ENCODE measurements at places on chromosomes 11 and 22.

GRCh38 chr11:68169442-68169841 lies 43.7 kb downstream of the KMT5B start:
- no peaks in the 10 kb centered on the region for H3K4me1 ChIP-seq
- H3K4me3 ChIP-seq: no peak overlapping the region
- no peak for DNase-seq
- no peaks in the 10 kb centered on the region for H3K27me3 ChIP-seq
- H3K36me3 ChIP-seq: peaks cover 82% of the 10 kb centered on the region

- DNase-seq: no peak
- no peaks in the 10 kb centered on the region for H3K4me1 ChIP-seq
- H3K4me3 ChIP-seq: no peak overlapping the region
- H3K27ac ChIP-seq: no peak overlapping the region
- no peaks in the 10 kb centered on the region for H3K27me3 ChIP-seq
These were observed 12.1 kb upstream of the BLID start for GRCh38 chr11:122128146-122128545.

DNA sequence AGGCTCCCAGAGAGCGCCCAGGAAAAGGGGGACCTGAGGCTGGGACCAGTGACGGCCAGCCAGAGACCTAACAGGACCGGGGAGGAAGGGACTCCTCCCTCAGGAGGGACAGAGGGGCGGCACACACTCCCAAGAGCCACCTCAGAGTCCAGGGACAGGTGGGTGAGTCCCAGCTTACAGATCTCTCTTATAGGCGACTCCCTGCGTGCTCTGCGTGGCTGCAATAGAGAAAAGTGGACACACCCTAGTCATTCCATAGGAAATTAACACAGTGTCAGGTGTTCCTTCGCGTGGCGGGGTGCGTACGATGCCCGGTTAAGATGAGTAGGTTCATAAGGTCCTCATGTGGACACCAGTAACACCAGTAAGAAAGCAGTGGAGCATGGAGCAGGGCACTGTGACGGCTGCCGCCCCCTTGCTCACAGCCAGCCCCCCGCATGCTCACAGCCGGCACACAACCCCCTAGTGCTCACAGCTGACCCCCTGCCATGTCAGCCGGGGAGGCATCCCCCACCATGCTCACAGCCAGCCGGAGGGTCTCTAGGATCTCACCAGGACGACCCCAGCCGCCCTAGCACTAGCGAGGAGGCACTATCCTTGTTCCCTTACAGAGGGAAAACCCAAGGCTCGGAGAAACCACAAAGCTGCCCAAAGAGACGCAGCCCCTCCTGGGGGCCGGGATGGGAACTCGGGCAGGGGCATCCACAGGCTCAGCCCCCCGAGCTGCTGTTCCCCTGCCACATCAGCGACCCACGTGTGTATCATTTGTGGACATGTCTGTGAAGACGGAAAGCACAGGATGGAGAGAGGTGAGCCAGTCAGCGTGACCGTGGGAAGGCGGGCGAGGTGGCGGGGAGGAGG lies 426.8 kb downstream of the TBC1D22A start:
- H3K4me1 ChIP-seq: no peaks in the 10 kb centered on the region
- DNase-seq: no peak
- no peaks in the 10 kb centered on the region for H3K36me3 ChIP-seq
- no peak overlapping the region for H3K4me3 ChIP-seq

DNA sequence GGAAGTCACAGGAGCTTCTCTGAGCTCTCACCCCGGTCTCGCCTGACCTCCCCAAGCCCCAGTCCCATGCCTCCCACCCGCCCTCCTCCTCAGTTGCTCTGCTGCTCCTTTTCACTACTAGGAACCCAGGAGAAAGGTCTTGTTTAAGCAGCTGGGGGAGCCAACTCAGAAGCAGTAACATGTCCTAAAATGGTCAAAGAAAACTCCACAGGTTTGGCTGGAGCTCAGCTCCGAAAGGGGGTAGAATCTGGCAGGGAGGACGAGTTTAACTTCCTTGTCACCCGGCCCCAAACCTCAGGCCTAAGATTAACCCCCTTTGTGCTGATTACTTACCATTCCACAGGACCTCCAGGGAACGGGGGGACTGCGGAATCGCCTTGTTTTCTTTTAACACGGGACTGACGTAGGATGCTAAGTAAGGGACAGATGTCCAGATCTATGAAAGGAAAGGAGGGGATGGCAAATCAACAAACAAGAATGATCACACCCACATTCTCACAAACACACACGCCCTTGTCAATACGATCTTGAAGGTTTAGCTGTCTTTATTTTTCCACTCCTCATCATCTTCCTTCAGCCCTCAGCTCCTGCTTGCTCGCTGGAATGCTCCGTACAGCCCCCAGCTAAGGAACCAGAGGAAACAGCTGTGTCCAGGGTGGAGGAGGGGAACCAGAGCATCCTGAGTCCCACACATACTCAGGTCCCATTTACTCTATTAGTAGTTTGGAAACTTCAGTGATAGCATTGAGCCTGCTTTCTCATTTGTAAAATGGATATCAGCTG lies 13.5 kb downstream of the PCSK7 start:
- H3K4me3 ChIP-seq: no peak overlapping the region
- no peak overlapping the region for H3K27ac ChIP-seq
- no peaks in the 10 kb centered on the region for H3K4me1 ChIP-seq
- peaks cover 76% of the 10 kb centered on the region for H3K36me3 ChIP-seq
- no peak for DNase-seq
- no peaks in the 10 kb centered on the region for H3K27me3 ChIP-seq

GRCh38 chr11:34086554-34087283 lies 18.7 kb upstream of the NAT10 start:
- H3K4me1 ChIP-seq: no peaks in the 10 kb centered on the region
- H3K27me3 ChIP-seq: no peaks in the 10 kb centered on the region
- H3K36me3 ChIP-seq: peaks cover 64% of the 10 kb centered on the region
- DNase-seq: no peak

DNA sequence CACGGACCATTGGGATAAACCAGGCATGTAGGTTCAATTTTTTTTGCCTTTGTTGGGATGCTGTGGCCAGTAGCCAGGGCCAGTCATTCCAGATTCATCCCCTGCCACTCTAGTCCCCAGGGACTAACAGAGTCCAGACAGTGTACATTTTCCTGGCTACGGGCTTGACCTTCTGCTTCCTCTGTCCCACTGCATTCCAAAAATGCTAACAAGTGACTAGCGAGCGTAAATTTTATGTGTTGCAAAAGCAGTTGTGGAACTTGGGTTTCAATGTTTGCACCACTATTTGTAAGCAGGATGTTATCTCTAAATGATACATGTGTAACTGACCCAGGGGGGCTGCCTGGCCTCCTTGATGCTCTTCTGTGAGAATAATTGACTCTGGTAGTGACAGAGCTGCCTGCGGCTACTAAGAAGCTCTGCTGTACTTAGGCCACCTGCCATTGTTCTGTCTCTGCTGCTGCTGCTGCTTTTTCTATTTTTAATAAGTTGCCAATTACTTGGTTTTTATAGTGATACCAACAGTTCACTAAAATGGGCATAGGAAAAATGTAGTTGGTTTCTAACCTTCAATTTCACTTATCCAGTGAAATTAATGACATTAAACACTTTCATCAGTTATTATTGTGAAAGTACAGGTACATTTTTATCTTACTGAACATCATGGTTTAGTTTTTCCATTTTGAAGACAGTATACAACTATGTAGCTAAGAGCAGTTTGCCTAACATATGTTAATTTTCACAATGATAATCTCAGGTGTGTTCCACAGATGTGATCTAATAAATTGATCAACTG lies 26.8 kb downstream of the TNRC6B start:
- peaks cover 31% of the 10 kb centered on the region for H3K4me1 ChIP-seq
- H3K27me3 ChIP-seq: no peaks in the 10 kb centered on the region
- H3K27ac ChIP-seq: peak overlapping the region; percentile 54
- peaks cover 9% of the 10 kb centered on the region for H3K36me3 ChIP-seq
- no peak for DNase-seq
- H3K4me3 ChIP-seq: no peak overlapping the region
